ENCODE measurements at places on chromosomes 4 and X.

DNA sequence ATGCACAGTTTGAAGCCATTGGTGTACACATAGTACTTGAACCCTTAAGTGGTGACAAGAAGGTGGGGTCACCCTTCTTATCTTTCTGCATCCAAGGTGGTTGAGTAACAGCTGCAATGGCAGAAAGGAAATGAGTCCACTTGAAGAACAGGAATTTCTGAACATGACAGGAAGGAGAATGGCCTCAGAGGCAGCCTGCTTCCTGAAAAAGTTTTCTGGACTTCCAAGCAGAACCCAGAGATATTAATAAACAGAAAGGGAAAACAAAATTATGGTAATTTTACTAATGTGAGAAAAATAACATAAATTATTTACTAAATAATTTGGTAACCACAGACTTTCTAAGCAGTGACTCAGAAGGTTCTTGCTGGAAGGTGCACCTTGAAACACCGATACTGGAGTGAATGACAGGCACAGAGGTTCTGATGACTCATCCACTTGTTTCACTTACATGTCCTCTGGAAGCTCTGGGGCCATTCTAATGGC lies 119.9 kb upstream of the HS3ST1 start:
- no peak for DNase-seq

DNA sequence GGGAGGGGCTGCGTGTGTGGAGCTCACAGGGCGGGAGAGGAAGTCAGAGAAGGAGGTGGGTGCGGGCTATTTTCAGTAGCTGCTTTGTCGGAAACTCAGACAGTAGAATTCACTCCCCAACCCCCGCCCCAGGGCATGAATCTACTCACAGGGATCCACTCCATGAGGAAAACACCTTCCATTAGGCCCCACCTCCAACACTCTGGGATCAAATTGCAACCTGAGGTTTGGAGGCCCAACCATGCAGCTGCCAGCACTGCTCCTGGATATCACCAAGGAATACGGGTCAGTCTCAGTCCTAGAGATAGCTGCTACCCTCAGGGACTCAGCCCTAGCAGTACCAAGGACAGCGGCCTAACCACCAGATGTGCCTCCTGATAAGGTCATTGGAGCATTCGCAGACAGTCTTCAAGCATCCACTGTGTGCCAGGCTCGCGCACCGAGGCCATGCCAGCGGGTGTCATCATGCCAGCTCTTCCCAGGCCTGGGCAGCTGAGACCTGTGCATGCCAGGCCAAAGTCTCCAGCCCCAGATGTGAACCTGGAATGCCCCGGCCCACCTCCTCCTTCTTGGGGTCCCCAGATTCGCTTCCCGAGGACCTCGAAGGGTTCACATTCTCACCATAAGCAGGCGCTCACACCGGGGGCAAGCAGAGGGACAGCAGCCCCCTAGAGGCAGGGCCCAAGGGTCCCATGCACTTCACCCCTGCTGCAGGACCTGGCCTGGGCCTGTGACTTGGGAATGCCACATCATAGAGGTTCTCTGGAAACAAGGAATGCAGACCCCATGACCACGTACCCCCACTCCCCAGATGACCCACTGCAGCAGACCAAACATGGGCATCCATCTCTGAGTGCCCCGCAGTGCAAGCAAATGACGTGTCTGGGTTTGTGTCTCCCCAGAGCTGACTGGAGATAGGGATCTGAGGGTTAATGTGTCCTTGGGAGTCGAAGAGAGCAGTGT lies 102.3 kb downstream of the ADRA2C start:
- no peak for DNase-seq

GRCh38 chr4:106126062-106126461 lies 189.9 kb downstream of the TBCK start:
- no peak for DNase-seq

DNA sequence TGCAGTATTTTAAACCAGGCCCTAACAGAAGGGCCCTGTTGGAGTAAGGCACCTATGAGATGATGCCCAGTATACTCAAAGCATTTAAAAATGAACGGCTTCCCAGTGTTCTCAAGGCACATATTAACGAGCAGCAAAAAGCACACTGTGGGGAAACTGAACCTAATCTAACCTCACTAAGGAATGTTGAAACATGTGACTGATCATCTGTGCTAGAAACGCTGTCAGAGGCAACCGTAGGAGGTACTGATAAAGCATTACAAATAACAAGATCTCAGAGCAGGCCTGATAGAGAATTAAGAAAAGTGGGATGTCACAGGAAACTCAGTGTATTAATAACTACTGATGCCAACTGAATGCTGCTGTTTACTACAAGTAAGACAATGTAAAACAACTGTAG lies 24.0 kb downstream of the ASB9 start:
- no peak for DNase-seq

DNA sequence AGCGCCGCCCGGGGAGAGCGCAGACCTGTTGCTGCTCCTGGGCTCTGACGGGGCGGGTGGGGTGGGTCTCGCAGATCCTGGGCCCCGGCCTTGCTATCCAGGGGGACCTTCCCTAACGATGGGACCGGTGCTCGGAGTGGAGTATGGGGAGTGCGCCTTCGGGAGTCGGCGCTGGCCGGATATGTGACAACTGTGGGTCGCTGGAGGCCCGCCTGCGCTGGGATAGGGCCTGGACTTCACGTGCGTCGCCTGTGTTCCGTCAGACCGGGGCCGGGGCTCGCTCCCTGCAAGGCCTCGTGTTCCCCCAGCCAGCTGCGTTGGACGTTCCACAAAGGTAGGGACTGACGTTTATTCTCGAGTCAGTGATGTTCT lies 1.3 kb downstream of the TBL1X start:
- no peak for DNase-seq

GRCh38 chrX:152642931-152643564 lies 5.4 kb downstream of the GABRQ start:
- DNase-seq: no peak

- no peak for DNase-seq
Observed at GRCh38 chr4:53599632-53600031, 8.3 kb upstream of the LNX1 start.

GRCh38 chr4:129322920-129323319 lies 227.0 kb downstream of the C4orf33 start:
- no peak for DNase-seq

GRCh38 chrX:21929209-21929608 lies 11.3 kb upstream of the SMS start:
- no peak for DNase-seq

DNA sequence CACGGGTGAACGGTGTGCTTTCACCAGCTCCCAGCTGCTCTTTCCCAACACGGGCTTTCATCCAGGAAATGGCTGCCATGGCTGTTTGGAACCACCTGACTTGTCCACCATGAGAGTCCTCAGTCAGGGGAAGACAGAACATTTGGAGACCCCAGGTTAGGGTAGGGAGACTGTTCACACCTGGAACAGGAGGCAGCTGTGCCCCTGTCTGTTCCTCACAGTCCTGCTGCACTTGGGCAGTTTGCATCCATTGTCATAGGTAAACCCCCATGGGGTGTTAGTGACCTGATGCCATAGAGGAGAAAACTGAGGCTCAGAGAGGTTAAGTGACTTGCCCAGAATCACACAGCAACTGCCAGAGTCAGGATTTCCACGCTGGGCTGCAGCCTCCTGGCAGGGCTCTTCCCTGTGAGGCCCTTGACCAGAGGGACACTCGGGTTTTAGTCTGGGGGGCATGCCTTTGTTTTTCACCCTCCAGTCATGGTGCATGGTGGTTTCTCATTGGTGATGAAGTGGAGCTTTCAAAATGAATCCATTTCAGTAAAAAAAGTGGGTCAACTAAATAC lies 54.5 kb downstream of the TRMT44 start:
- no peak for DNase-seq

DNA sequence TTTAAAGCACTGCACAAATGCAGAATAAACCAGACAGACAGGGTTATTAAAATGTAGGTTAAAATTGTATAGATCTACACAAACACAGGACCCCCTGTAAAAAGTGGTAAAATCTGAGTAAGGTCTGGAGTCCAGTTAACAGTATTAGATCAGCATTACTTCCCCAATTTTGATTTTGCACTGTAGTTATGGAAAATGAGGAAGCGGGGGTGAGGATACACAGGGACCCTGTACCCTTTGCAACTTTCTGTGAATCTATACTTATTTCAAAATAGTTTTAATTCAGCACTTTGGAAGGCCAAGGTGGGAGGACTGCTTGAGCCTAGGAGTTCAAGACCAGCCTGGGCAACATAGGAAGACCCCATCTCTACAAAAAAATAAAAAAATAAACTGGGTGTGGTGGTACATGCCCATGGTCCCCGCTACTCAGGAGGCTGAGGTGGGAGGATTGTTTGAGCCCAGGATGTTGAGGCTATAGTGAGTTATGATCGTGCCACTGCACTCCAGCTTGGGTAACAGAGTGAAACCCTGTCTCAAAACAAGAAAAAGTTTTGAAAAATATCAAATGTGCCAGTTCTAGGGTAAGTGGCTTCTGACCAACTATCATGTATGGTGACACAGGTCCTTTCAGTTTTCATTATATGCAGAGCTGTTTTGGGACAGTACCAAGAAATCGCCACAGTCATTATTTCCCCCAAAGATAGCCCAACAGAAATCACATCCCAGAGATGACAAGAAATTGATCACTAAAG lies 17.7 kb downstream of the SEL1L3 start:
- no peak for DNase-seq

GRCh38 chr4:74262522-74262921 lies 45.7 kb upstream of the EPGN start:
- DNase-seq: no peak

DNA sequence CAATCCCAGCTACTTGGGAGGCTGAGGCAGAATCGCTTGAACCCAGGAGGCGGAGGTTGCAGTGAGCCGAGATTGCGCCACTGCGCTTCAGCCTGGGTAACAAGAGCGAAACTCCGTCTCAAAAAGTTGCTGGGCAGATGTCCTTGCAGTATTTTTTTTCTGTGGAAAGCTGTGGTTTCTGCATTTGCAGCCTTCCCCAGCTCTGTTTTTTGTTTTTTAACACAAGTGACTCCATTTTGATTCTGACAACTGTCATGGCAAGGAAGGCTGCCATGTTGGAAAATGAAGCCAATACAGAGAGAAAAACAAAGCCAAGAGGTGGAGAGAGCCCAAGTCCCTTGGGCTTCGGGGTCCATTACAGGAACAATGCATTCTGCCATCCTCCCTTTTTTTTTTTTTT lies 11.7 kb upstream of the SLC10A3 start:
- no peak for DNase-seq

DNA sequence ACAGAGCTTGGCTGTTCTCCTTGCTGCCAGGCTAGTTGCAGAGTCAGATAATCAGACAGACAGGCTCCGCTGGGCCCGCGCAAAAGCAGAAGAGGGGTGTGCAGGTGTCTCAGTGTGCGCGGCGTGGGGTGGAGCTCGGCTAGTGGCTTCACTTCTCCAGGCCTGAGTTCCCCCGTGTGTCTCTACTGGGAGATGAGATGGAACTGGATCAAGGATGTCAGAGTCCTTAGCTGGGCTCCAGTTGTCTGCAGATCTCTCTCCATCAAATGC lies 21.1 kb downstream of the HTRA3 start:
- DNase-seq: no peak

DNA sequence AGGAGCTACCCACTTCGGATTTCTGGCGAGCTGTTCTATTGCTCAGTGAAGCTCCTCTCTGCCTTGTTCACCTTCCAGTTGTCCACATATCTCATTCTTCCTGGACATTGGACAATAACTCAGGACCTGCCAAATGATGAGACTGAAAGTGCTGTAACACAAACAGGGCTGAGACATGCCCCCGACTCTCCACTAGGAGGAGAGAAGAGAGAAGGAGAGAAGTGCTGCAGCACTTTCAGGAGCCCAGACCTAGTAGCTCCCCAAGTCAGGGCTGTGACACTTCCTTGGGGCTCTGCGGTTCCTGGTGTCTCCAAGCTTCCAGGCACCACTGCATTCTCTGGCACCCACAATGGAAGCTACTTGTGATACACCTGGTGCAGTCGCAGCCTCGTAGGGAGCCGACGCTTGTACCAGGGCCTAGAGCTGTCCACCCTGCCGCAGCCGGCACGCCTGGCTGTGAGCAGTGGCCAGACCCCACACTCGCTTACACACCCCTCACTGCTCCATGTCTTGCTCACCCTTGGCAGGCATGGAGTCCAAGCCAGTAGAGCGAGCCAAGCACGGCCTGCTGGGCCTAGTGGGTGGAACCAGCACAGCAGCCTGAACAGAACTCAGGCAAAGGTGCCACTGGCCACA lies 234.9 kb downstream of the TECRL start:
- no peak for DNase-seq

- no peak for DNase-seq
Observed at GRCh38 chrX:133921764-133922389, 63.5 kb downstream of the GPC3 start.

DNA sequence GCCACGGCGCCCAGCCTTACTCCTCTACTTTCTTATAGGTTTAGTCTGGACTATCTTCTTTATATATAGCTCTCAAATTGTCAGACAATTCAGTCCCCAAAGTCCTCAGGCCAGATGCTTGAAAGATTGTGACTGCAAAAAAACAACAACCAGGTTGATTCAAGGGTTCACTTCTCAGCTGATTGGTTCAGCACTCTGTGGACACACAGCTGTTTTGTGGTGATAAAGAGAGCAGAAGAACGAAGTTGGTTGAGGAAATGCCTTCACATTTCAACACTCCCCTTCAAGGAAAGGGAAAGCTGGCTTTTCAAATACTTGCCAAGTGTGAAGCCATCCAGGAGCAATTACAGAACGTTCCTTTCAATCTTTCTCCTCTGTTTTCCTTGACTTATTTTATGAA lies 166.8 kb downstream of the SHROOM3 start:
- DNase-seq: no peak

DNA sequence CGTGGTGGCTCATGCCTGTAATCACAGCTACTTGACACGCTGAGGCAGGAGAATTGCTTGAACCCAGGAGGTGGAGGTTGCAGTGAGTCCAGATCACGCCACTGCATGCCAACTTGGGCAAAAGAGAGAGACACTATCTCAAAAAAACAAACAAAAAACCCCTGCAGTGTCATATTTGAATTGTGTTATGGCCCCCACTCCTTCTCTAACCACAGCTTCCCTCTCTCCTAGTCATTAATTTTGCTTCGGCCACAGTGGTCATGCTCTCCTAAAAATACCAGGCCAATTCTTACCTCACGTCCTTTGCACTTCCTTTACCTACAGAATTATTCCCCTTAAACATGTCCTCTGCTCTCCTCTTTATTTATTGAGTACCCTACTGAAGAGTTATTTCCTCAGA lies 206.1 kb downstream of the PPP3CA start:
- DNase-seq: no peak

DNA sequence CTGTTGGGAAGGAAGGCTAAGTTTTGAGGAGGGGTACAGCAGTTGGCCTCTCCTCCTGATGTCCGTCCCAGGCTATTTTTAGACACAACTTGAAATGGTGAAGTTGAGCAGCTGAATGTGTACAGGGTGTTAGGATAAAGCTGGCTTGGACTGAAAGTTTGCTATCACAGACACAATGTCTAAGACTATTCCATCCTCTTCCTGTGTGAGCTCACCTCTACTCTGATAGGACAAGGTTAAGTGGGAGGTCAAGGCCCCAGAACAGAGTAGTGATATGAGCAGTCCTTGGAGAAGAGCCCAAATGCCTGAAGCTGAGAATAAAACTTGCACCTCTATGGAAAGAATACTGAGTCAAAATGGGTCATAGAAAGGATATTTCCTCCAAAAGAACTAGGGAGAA lies 4.1 kb downstream of the ATP1B4 start:
- no peak for DNase-seq

- DNase-seq: no peak
Observed at GRCh38 chr4:11768251-11768972, 339.7 kb upstream of the HS3ST1 start.
